ENCODE measurements at places on chromosomes 4 and X.

- no peak for DNase-seq
Observed at GRCh38 chrX:114344756-114345349, 239.0 kb upstream of the HTR2C start.

DNA sequence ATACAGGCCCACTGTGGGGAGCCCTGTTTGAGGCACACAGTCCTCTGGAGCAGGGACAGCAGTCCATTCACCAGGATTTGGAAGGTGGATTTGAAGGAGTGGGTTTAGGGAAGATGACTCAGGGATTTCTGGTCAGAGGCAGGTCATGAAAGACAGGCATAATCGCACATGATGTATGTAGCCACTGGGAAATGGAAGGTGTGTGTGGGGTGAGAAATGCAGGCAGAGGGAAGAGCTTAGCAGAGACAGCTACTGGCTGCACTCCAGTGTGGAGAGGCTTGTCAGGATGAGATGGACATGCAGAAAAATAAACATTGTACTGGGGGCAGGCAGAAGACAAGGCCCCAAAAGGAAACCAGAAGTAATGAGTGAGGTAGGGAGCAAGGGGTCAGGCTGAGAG, 85.2 kb upstream of the STS start:
- no peak for DNase-seq

- no peak for DNase-seq
Observed at GRCh38 chr4:3238721-3239120, 10.2 kb upstream of the MSANTD1 start.

DNA sequence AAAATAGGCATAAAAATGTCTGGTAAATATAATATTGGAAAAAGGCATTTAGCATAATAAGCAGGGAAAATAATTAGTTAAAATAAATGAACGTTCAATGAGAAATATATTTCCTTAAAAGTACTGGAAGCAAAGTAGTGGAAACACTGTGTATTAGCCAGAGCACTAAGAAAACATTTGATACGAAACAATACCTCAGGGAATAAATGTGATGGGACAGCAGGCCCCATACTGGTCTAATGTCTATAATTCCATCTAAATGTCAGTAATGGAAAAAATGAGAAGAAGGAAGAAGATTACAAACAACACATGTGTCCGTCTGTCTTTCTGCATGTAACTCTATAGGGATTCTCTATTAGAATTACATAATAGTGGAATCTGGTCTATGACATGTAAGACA, 79.0 kb downstream of the PDE5A start:
- no peak for DNase-seq

GRCh38 chr4:10732914-10733415, 48.4 kb upstream of the CLNK start:
- no peak for DNase-seq

GRCh38 chr4:41442810-41443209, 95.1 kb upstream of the LIMCH1 start:
- DNase-seq = no peak

DNA sequence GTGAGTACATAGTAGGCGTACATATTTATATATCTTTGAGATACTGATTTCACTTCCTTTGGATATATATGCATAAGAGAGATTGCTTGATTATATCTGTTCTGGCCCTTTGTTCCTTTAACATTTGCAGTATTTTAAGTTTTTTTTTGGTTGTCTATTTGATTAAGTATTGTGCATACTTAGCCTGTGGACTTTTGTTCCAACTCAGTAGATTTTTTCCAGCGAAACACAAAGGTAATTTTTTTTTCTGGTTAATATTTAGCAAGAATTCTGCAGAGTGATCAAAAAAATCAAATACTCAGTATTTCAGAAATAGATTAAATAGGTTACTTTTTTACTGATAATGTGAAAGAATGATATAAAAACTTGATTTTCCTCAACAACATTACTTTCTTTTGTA, at the start of gene AFM:
TSS of gene AFM (plus strand) at position 388 of the 400 bp plus-strand sequence. CDS start 31 bp downstream, outside the sequence.
- DNase-seq = no peak

- DNase-seq = no peak
Observed at GRCh38 chr4:77196866-77197265, 39.9 kb downstream of the CCNG2 start.

- no peak for DNase-seq
Observed at GRCh38 chr4:152462695-152463094, 73.2 kb downstream of the FBXW7 start.

- DNase-seq = no peak
Observed at GRCh38 chr4:176817204-176817603, 24.5 kb upstream of the VEGFC start.

DNA sequence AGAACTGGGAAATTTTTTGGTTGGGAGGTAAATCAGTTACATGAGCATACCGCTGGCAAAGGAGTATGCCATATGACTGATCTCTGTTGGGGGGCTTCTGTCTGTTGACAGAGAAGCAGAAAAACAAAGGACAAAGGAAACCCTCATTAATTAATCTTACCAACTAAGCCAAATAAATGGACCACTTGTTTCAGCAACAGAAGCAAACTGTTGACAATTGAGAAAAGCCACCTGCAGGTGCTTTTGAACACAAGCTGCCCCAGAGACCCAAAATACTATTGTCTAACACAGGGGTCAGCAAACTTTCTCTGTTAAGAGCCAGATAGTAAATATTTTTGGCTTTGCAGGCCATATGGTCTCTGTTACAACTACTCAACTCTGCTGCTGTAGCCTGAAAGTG, 7.0 kb upstream of the FRYL start:
- no peak for DNase-seq

GRCh38 chrX:7390441-7390840, 242.5 kb upstream of the PUDP start:
- no peak for DNase-seq

GRCh38 chr4:6575503-6576240, 683 bp downstream of the MAN2B2 start:
- DNase-seq = no peak

DNA sequence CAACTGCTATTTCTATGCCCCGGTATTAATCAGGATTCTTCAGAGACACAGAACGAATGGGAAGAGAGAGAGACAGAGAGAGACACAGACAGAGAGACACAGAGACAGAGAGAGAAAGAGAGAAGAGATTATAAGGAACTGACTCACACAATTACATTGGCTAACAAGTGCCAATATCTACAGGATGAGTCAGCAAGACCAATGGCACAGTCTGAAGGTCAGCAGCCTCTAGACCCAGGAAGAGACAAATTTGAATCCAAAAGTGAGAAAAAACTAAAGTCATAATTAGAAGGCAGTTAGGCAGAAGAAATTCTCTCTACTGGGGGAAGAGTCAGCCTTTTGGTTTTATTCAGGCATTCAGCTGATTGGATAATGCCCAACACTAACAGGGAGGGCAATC, 187.3 kb downstream of the MAB21L2 start:
- DNase-seq = no peak

GRCh38 chr4:105352826-105353225, 121.0 kb downstream of the PPA2 start:
- no peak for DNase-seq

DNA sequence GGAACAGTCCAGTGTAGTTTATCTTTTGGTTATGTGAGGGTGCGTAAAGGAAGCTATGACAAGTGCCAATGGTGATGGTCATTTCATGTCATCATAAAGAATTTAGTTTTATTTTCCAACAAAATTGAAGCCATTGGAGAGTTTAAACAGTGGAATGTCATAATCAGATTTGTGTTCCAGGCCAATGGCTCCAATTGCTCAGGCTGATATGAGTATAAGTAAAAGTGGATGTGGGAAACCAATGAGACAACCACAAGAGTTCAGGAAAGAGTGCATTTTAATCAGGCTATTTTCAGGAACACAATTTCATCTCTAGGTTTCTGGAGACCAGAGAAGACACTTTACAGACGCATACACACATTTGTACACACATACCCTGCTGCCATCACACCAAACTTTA, 20.7 kb downstream of the SPANXC start:
- DNase-seq = no peak
